ENCODE measurements at places on chromosomes 3 and 15. TPM values are rescaled to one million over a fixed set of nuclear protein-coding genes. Genes with fewer than 3 reads are reported as not detected.

DNA sequence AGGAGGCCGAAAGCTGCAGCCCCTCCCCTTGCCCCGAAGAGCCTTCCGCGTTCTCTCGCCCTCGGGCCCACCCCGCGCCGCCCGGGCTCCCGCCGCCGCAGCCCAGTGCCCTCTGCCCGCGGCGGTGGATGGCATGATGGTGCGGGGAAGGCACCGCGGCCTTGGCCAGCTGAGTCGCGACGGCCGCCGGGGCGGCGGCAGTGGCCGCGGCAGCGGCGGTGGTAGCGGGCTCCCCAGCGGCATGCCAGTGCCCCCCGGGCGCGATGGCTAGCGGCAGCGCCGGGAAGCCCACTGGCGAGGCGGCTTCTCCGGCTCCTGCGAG is 1.2 kb downstream of the TLNRD1 start:
- no peak for DNase-seq

GRCh38 chr3:69425249-69425648 is 39.4 kb upstream of the FRMD4B start:
- DNase-seq: peak; percentile 51

DNA sequence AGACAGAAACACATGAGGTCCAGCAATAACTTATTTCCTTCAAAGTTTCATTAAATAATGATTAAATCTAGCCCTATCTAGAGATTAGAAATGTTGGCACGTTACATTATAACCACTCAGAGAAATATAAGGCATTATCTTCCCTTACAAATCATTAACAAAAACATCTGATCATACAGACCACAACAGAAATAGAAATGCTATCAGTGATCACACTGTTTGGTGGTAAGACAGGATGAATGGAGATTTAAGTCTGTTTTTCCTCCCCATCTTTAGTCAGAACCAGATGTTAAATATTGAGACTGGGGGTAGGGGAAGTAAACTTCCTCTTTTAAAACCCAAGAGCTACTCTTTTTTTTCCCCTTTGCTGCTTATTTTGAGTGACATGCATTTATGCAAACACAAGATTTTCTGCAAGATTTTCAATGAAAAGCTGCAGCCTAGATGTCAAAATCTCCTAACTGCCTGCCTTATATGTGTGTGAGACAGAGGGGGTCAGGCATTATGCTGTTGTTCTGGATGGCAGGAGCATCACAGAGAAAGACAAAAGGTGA is 70.4 kb downstream of the CBLB start:
- no peak for DNase-seq

DNA sequence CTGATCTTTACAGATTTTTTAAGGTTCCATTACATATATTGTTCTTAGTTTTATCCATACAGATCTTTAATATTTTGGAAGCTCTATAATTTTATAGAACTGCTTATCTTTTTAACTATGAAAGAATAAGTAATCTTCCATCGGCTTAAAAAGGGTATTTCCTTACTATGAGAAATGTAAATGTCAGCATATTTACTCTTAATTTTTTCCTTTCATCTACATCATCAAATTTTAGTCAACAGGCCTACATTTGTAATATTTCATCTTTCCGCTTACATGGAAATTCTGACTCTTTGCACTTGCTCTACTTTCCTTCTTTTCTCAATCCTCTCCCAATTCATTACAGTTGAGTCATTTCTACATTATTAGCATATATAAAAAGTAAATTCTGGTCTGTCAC is 111.3 kb upstream of the GOLGA6L6 start:
- DNase-seq: no peak

GRCh38 chr15:57527382-57528091 is 64.2 kb upstream of the MYZAP start:
- peak; percentile 80 for DNase-seq

DNA sequence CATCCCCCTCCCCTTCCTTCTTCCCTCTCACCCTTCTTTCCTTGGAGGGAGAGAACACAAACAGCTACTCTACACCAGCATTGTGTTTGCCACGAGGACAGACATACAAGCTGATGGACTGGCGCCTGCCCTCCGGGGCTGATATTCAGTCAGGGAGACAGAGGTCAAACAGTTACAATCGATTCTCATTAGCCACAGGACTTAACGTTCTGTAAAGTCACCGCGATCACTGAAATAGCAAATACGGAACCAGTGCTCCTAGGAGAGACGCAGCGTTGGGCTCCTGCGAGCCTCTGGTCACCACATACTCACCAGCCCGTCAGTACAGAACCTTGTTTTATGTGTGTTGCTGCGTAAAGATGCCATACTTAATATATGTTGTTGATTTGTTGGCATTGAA is 108.8 kb downstream of the LRRK1 start:
- no peak for DNase-seq

GRCh38 chr3:158750016-158750415 is 17.8 kb upstream of the RARRES1 start:
- no peak for DNase-seq

GRCh38 chr3:49780080-49780974 is 6.0 kb downstream of the IP6K1 start:
- no peak for DNase-seq

- no peak for DNase-seq
These were observed 317.3 kb upstream of the NAALADL2 start for GRCh38 chr3:174541708-174542315.

Gene VWA5B2
- total RNA-seq: 1.4 TPM

Gene PRTG
- 1.4 TPM for total RNA-seq

Gene ACKR2
- 1.3 TPM for total RNA-seq

Gene ERICH6
- not detected for total RNA-seq

Gene SI
- total RNA-seq: not detected

Gene COL8A1
- 3.8 TPM for total RNA-seq

Data from PC-3 (cell line).